ENCODE measurements at places on chromosomes 4 and X.

DNA sequence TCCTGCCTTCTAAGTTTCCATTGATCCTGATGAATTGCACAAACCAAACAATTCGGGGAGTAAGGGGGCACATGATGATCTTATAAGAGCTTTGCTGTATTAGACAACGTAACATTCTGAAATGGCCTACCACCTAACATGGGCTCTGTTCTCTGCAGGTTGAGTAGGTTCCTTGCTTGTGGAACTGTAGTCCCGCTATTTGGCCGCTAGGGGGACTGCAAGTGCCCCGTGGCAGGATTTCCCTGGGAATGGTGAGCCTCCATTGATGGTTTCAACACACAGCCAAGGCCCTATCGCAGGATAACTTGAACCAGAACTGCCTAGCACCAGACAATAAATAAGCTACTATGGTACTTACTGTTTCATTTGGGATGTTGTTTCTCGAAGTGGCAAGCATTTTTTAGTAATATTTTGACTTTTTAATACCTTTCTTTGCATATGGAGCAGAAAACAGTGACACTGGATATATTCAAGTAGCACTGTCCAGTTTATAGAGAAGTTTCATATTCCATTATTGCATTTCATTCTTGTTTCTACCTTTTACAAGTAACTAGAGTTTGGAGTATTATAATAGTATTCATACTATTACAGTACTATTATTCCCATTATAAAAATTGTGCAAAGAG, 11.9 kb downstream of the AR start:
- peak; percentile 18 for DNase-seq

DNA sequence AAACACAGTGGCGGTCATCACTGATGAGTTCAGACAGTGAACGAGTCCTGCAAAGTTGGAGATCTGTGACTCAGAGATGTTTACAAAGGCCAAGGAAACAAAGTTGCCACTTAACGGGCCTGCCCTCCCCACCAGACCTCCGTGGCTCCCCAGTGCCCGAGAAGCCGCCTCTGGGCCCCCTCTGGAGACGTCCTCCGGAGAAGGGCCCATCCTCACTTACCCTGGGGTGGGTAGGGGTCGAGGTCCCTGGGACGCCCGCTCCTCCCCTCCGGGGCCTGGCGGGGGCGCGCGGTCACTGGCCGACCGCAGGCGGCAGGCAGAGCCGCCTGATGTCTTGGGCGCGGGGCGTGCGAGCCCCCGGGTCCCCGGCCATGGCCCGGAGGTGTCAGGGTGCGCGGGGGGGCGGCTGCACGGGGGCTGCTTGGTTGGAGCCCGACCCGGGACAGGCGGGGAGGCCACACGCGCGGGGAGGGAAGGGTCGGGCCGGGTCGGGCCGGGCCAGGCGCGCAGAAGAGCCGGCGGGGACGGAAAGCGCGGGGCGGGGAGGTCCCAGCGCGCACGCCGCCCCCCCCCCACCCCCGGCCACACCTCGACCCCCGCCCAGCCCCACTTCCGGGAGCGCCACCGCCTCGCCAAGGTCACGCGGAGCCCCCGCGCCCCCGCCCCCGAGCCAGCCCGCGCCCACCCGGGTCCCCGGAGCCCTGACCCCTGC, 529 bp downstream of the DHRSX start:
- DNase-seq, result peak; percentile 28

- DNase-seq, result no peak
These were observed at the start of gene CFI for GRCh38 chr4:109801895-109802319. Gene CFI (minus strand): TSS chr4:109801999. CDS start chr4:109801971, 28 bp downstream.

DNA sequence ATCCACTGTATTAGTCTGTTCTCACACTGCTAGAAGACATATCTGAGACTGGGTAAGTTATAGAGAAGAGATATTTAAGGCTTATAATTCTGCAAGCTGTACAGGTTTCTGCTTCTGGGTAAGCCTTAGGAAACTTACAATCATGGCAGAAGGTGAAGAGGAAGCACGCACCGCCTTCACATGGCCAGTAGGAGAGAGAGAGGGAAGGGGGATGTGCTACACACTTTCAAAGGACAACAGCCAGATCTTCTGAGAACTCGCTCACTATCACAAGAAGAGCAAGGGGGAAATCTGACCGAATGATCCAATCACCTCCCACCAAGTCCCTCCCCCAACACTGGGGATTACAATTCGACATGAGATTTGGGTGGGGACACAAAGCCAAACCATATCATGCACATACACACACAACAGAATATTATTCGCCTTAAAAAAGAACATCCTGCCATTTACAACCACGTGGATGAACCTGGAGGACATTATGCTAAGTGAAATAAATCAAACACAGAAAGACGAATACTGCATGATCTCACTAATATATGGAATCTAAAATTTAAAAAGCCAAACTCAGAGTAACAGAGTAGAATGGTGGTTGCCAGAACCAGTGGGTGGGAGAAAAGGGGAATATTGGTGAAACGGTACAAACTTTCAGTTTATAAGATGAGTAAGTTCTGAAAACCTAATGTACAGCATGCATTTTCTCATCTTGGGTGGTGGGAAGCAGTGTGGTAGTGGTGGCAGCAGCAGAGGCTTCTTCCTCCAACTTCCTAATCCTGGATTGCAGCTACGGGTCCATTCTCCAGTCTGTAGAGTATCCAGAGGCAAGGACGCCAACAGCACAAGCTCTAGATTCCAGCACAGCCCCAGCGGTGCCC, 12.8 kb downstream of the FRYL start:
- DNase-seq, result peak; percentile 17

DNA sequence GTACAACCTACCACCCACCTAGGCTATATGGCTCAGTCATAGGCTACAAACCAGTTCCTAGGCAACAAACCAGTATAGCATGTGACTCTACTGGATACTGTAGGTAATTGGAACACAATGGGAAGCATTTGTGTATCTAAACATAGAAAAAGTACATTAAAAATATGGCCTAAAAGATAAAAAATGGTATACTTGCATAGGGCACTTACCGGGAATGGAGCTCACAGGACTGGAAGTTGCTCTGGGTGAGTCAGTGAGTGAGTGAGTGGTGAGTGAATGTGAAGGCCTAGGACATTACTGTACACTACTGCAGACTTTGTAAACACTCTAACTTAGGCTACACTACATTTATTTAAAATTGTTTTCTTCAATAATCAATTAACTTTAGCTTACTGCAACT, 139.2 kb upstream of the RBPJ start:
- no peak for DNase-seq

DNA sequence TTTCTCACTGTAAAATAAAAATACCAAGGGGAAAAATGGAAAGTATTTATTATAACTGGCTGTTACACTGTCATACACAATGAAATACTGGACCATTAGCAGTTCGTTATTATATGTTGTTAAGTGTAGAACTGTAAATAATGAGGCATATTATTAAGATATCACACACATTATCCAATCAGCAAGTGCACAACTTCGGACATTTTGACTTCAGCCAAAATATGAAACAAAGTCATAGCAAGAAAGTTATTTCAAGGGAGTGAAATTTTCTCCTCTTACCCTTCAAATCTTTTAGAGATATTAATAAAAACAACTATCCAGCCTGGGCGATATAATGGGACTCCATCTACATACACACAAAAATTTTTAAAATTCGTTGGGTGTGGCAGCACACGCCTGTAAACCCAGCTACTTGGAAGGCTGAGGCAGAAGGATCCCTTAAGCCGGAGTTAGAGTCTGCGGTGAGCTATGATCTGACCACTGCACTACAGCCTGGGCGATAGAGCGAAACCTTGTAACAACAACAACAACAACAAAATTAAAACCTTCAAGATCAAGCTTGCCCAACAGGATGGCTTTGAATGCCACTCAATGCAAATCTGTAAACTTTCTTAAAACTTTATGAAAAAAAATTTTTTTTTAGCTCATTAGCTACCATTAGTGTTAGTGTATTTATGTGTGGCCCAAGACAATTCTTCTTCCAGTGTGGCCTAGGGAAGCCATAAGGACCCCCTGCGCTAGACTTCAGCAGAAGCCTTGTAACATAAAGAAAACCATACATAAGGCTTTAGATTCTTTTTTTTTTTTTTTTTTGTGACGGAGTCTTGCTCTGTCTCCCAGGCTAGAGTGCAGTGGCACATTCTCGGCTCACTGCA, 1.3 kb upstream of the CISD2 start:
- DNase-seq, result no peak

DNA sequence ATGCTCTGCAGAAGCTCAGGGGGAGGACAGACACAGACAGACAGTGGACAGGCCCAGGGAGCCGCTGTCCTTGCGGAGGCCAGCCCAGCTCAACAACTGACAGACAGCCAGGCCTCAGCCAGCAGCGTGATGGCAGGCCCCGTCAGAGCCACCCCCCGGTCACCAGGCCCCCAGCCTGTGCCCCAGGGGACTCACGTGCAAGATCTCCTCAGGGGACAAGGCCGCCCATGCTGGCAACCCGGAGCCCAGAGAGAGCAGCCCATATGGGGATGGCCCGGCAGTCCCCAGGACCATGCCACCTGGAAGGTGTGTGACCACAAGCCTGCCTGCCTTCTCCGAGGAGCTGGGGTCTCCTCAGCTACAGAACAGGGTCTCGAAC, 28.0 kb upstream of the MXD4 start:
- DNase-seq, result no peak

GRCh38 chrX:115966920-115967319, 203.6 kb upstream of the AGTR2 start:
- no peak for DNase-seq

GRCh38 chrX:71095033-71095432, 618 bp upstream of the FOXO4 start:
- no peak for DNase-seq

DNA sequence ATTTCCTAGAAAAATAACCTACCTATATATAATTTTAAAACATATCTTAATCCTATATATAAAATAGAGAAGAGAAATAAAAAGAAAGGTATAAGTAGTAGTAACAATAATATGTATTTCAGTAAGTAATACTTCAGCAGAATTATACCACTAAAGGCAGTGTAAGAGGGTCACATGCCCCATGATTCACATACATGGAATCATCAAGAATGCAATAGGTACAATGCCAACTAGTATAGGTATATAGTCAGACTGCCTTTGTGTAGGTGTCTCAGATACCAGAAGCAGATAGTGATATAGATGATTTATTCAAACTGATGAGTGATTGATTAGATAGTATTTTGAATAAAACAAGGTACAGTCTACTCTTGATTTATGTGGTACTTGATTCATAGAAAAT, 9.4 kb downstream of the AIMP1 start:
- no peak for DNase-seq

- DNase-seq, result peak; percentile 1
These were observed 27.6 kb downstream of the RHOH start for GRCh38 chr4:40224432-40224831.

- DNase-seq, result no peak
These were observed 18.4 kb downstream of the IQSEC2 start for GRCh38 chrX:53262918-53263394.

DNA sequence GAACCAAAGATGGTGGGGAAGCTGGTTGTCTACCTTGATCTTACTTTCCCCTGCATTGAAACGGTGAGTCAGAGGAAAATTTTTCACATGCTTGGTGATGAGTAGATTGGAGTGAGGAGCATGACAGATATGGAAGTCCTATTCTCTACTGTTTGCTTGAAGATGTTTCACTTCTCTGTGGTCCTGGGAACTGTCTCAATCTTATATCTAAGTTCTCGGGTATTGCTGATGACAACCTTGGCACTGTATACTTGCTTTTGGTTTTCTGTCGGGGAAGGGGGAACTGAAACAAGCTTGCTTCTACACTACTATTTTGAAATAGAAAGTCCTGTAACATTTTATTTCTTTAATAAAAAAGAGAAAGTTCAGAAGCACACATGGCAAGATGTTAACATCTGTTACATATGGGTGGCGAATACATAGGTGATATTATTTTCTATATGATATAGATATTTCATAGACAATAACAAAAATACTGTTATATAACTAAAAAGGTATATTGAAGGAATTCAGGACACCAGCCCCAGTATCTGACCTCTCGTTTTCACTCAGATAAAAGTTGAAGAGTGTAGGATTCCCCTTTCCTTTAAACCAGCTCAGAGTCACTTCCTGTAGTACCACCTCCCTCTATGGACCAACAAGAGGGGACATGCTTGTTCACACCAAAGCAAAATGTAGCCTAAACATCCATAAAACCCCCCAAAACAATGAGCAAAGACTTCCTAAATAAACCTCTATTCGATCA, 88.8 kb downstream of the FMR1NB start:
- no peak for DNase-seq

- no peak for DNase-seq
These were observed 156.6 kb downstream of the GATB start for GRCh38 chr4:151604238-151604637.

DNA sequence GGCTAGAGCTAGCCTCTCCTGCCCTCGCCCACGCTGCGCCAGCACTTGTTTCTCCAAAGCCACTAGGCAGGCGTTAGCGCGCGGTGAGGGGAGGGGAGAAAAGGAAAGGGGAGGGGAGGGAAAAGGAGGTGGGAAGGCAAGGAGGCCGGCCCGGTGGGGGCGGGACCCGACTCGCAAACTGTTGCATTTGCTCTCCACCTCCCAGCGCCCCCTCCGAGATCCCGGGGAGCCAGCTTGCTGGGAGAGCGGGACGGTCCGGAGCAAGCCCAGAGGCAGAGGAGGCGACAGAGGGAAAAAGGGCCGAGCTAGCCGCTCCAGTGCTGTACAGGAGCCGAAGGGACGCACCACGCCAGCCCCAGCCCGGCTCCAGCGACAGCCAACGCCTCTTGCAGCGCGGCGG, at the start of gene AR:
AR (plus strand) TSS at position 204 of the 400 bp plus-strand sequence. CDS start 1,126 bp downstream, outside the sequence.
- peak; percentile 1 for DNase-seq

- no peak for DNase-seq
These were observed 13.9 kb downstream of the ALB start for GRCh38 chr4:73417973-73418372.

- no peak for DNase-seq
These were observed 250.1 kb downstream of the C4orf33 start for GRCh38 chr4:129346036-129346435.

GRCh38 chr4:113317523-113317922, 268.1 kb downstream of the ANK2 start:
- no peak for DNase-seq

GRCh38 chr4:107906458-107907100, 24.8 kb upstream of the CYP2U1 start:
- no peak for DNase-seq

DNA sequence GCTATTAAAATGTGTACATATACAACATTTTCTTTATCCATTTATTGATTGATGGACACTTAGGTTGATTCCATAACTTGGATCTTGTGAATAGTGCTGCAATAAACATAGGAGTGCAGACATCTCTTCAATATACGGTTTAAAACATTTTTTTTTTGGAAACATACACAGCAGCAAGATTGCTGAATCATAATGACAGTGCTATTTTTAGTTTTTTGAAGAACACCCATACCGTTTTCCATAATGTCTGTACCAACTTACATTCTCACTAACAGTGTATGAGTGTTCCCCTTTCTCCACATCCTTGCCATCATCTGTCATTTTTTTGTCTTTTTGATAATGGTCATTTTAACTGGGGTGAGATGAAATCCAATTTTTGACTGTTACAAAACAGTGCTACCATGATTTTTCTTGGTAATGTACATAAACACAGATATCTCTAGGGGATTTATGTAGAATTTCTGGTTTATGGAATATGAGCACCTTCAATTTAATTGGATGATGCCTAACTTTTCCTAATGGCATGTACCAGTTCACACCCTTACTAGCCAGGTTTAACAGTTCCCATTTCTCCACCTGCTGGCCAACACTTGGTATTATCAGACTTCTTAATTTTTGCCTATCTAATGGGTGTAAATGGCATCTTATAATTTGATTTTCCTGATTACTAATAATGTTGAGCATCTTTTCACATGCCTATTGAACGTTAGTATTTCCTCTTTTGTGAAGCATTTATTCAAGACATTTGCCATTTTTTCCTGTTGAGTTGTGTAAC, 21.0 kb upstream of the TMSB15B start:
- no peak for DNase-seq

- no peak for DNase-seq
These were observed 13.0 kb downstream of the RGS12 start for GRCh38 chr4:3305610-3306371.

Data from activated CD4-positive, alpha-beta T cell treated with anti-CD3 and anti-CD28 coated beads for 48 hours (primary cell).